CD4-positive, alpha-beta T cell treated with Interleukin-6 at 100 ng/mL for 8 hours (primary cell): ENCODE measurements at places on chromosomes 12 and 14.
A peak's percentile ranks its signal among the peaks of the same experiment; 100 is the strongest.

DNA sequence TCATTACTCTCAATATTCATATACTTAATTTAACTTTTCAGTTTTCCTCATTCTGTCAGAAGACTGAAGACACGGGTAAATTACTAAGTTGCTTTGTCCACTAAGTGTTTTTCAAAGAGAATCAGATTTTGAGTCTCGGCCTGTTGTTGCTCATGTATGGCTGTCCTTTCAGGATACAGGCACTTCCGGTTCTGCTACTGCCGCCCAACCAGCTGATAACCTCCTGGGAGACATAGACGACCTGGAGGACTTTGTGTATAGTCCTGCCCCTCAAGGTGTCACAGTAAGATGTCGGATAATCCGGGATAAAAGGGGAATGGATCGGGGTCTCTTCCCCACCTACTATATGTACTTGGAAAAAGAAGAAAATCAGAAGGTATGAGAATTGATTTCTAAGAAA lies 28.3 kb upstream of the TEAD4 start:
- no peak for DNase-seq

GRCh38 chr14:65495196-65495595 lies 82.7 kb downstream of the FUT8 start:
- DNase-seq = no peak

DNA sequence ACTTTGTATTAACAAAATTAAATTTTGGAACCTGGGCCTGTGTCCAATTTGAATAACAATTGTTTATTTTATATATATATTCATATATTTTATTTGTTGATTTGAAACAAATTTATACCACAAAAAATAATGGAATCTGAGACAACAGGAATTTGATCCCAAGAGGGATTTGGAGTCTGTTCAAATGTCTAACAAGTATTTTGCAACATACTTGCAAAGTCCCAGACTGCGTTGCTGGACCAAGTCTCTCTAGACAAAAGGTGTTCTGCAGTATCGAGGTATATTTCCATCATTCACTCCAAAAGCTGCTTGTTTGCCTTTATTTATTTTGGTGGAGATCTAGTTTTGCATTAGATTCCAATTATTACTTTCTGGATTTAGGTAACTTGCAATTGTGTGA lies 68.7 kb upstream of the PTPRR start:
- no peak for DNase-seq

DNA sequence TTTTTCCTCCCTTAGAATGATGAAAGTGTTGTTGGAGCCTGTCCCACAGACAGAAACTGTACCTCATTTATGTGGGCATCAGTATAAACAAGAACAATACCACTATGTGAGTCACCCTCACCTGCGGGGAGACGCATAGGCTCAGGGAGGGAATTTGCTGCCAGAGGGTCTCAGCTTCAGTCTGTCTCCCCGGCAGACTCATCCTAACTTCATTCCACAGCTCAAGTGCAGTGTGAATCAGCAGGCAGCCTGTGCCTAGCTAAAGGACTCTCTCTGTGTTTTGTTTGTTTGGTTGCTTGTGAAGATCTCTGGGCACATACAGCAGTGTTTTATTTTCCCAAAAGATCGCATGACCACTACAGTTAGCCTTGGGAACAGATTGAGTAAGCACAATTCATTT lies 98.9 kb downstream of the PRKCH start:
- DNase-seq = peak; percentile 9

GRCh38 chr14:34449819-34450541 lies 12.1 kb downstream of the SPTSSA start:
- DNase-seq = no peak
